Cortex of kidney (tissue), 1 donor: ENCODE measurements at places on chromosomes 7 and 10.

DNA sequence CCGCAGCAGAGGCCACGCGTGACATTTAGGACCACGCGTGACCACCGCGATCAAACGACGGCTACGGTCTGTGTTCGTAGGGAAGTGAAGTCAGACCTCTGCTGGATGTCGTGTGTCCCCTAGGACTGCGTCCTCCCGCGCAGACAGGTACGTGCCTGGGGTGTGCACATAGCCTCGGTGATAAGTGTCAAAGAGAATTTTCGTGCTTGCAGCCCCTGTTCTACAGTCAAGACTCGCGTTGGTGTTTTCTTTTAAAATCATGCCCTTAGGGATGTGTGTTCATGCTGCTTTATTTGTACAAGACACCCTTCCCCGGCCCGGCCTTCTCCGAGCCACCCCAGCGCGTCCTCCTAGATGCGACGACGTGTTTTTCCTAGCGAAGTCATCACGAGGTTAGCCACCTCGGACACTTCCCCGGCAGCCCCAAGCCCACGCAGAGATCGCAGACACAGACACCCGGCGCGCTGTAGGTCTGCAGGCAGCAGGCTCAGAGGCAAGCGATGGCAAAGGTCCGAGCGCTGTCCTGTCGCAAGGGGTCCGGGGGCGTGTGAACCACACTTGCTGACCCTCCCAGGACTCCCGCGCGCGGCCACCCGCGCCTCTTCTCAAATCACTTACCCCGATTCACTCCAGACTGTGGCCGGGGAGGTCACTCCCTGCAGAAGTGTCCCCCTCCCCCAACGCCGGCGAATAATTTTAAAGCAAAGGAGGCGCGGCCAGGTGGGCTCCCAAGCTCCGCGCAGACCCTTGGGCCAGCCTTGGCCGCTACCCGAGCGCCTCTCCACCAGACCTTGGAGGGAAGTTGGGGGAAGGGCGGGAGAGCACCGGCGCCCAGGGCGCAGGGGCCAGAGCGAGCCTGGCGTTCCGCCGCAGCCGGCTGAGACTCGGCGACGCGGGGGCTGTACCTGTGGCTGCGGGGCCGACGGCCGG lies 552 bp downstream of the MKX start:
- DNase-seq, result no peak

DNA sequence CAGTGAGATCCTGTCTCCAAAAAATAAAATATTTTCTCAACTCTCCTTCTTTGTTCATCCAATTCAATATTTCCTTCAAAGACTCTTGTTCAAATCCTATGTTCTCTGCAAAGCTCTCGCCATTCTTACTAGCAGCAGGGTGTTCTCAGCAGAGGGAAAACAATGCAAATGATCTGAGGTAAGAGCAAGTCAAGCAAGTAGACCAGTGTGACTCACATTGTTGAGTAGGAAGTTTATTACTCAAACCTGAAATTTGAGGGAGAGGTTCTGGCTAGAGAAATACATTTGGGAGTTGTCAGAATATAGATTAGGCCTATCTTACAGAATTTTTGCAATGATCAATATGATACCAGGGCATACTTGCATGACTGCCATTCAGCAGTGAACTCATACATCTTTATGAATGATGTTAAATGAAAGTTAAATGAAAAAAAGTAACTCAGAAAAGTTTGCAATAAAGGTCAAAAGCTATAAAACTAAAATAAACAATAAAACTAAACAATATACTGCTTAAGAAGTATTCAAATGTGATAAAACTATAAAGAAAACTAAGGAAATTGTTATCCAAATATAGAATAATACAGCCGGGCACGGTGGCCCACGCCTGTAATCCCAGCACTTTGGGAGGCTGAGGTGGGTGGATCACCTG lies 5.8 kb downstream of the IDE start:
- DNase-seq, result no peak

DNA sequence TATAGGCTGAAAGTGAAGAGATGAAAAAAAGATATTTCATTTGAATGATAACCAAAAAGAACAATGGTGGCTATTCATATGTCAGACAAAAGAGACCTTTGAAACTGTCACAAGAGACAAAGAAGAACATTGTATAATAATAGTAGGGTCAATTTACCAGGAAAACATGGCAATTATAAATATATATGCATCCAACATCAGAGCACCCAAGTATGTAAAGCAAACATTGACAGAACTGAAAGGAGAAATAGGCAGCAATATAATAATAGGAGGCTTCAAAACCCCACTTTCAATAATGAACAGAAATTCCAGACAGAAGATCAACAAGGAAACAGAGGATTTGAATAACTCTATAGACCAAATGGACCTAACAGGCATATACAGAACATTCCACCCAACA lies 876.2 kb downstream of the GRID1 start:
- DNase-seq, result no peak

DNA sequence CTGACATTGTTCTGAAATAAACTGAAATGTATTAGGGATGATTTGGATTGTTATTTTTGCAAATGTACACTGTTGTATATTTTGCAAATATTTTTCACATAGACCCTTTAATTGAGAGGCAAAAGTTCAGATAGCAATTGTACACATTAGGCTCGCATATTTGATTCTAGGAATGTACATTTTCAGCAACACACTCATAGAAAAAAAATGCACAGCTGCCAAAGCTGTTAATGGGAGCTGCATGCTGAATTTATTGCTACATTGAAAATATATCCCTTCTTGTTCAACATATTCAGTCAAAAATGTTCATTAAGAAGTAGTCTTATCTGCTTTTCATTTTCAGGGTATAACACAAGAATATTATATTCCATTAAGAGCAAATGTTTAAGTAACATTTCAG lies 512.9 kb downstream of the ATRNL1 start:
- DNase-seq, result no peak

DNA sequence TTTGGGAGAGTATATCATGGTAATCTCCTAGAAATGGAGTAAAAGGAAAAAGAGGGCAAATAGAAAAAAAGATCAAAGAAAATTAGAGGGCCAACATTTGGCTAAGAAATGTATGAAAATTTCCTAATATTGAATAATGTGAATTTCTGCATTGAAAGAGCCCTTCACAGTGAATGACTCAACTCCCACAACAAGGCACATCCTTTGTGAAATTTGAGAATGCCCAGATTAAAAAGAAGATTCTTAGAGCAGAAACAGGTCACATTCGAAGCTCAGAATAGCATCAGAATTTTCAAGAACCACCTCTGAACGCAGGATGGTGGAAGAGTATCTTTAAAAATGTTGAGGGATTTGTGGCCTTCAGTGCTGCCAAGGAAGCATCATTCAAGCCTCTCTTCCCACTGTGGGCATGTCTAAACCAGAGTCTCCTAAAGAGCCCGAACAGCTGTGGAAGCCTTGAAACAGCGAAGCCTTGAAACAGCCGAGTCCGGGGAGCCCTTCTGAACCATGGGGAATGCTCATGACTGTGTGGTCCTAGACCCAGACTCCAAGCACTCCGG lies 43.6 kb downstream of the GUSB start:
- DNase-seq, result no peak

- no peak for DNase-seq
Observed at GRCh38 chr10:109744020-109744419, 179.3 kb downstream of the XPNPEP1 start.

GRCh38 chr7:97001221-97001620 lies 4.1 kb upstream of the DLX6 start:
- no peak for DNase-seq

GRCh38 chr10:803041-803741 lies 113.7 kb upstream of the DIP2C start:
- no peak for DNase-seq

DNA sequence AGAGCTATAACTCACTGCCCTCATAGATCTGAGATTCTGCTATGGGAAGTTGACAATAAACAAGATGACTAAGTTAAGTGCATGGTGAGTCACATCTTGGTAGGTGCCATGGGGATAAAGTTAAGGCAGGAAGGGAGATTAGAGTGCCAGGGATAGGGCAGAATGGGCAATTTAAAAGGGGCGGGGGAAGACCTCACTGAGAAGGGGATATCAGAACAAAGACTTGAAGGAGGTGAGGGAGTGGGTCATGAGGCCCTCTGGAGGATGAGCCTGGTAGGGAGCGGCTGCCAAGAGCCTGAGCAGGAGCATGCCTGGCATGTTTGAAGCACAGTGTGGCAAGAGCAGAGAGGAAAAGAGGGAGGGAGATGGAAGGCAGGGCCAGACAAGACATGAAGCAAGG lies 34.8 kb upstream of the INMT start:
- DNase-seq, result no peak

- no peak for DNase-seq
Observed at GRCh38 chr10:122128357-122128756, 139.4 kb downstream of the TACC2 start.

- no peak for DNase-seq
Observed at GRCh38 chr7:142777318-142777717, 6.5 kb downstream of the PRSS2 start.

GRCh38 chr10:5968681-5969453 lies 8.5 kb downstream of the IL15RA start:
- no peak for DNase-seq

DNA sequence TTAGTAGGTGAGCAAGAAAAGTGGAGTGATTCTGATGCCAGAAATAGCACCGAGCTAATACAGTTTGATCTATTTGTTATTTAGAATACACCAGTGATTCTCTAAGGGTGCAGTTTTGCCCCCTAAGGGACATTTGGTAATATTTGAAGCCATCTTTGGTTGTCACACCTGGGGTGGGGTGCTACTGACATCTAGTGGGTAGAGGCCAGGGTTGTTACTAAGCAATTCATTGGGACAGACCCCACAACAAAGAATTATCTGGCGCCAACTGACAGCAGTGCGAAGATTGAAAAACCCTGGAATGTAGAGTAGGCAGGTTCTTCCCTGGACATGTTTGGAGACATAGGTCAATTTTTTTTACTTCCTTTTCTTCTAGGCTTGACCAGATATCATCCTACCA lies 14.6 kb downstream of the PALS2 start:
- DNase-seq, result no peak

- DNase-seq, result no peak
Observed at GRCh38 chr7:2118630-2119190, 114.0 kb downstream of the MAD1L1 start.

GRCh38 chr10:72912736-72913135 lies 19.2 kb downstream of the OIT3 start:
- DNase-seq, result no peak

GRCh38 chr10:51302316-51302715 lies 228.0 kb downstream of the PRKG1 start:
- no peak for DNase-seq

DNA sequence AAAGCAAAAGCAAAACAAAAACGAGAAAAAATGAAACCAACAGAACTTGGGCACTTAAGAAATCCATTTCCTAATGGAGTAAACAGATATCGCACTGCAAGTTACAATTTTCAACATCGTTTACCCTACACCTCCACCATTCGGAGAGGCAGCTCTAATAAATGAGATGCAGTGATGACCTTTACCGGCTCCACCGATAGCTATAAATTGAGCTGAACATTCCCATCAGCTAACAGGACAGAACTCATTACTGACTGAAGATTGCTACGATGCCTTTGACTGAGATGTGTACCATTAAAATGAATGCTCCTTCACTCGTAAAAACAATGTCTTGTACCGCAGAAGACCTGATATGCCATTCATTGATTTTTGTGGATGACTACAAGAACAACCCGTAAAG lies 465.6 kb downstream of the DPP6 start:
- DNase-seq, result no peak

DNA sequence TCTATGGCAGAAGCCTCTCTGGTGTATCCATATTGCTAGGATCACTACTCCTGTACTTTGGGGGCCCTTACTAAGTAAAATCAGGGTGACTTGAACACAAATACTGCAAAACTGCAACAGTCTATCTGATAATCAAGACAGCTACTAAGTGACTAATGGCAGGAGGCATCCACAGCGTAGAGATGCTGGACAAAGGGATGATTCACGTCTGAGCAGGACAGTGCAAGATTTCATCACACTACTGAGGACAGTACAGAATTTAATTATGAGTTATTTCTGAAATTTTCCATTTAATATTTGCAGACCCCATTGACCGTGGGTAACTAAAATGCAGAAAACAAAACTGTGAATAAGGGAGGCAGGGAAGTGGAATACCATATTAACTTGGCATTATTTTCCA lies 10.4 kb downstream of the CUL2 start:
- DNase-seq, result no peak

DNA sequence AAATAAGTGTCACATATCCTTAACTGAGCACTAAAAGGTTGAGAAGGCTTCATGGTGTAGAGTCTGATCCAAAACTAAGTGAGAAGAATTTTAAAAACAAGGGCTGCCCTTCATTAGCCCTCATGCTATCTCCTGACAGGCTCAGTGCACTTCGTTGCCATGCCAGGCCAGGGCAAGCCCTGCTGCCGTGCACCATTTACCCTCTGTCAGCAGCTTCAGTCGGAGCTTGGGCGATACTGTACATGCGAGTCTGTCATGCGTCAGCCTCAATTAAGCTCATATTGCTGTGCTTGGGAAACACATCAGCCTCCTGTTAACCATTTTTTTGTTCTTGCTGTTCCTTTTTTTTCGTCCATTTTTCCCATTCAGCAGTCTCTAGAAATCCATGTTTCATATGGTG lies 166.6 kb downstream of the VTI1A start:
- DNase-seq, result no peak

DNA sequence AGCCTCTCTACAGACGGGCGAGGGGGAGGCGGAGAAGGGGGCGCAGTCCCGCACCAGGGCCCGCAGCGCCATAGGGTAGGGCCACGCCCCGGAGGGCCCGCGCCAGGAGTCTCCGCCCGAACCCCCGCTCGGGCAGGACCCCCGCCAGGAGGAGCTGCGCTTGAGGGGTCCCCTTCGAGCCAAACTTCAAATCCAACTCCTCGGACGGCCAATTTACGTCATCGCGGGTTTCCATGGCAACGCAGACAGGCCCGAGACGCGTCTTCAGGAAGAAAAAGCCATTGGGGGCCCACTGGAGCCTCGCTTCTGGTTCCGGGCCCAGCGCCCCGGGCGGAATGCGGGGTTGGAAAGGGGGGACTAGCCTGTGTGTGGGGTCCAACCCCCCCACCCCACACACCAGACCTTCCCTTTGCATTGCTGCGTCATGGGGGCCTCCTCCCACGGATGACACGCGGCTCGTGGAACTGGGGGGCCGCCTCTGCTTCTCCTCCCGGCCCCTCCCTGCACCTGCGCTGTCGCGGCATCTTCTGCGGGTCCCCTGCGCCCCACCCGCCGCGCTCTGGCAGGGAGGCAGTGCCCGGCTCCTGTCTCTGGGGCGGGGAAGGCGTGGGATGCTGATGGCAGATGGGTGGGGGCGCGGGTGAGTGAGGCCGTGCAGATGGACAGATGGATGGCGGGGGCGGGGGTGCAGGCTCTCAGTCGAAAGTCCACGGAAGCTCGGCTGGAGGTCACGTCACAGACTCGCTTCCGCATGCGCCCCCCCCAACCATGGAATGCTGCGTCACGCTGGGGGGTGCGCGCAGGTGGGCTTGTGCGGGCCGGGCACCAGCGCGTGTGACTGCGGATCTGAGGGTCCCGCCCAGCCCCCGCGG lies 1.2 kb downstream of the CALY start:
- no peak for DNase-seq

- DNase-seq, result no peak
Observed at GRCh38 chr10:61965703-61966395, 64.3 kb downstream of the ARID5B start.
